ENCODE measurements at places on chromosomes 4 and X.
A peak's percentile ranks its signal among the peaks of the same experiment; 100 is the strongest.

GRCh38 chr4:74230902-74231499, 73.1 kb downstream of the MTHFD2L start:
- peak; percentile 24 for DNase-seq

- DNase-seq, result no peak
Observed at GRCh38 chr4:74930162-74930561, 2.8 kb upstream of the PARM1 start.

DNA sequence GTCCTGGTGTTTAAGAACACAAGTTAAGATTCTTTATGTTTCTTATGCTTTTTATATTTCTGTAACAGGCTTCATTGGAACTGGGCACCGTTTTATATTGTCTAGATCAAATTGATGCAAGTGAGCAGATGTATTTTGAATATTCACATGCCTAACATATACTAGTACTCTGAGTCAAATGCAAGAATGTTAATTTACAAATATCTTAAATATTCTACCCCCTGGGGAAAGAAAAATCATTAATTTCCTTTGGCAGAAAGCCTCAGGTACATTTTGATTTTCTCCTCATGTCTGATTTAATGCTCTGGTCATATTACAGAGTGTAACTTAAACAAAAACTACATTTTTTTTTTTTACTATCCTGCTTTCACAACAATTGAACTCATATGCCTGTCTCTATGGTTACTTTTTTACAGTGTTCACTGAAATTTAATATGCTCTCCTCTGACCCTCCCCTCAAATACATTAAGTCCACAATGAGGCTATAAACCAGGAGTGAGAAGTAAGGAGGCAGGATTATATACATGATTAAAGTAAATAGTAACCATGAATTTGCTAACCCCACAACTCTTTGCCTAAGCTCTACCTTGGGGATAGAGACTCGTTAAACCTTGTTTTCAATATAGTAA, 2.4 kb upstream of the NSUN7 start:
- DNase-seq, result no peak

DNA sequence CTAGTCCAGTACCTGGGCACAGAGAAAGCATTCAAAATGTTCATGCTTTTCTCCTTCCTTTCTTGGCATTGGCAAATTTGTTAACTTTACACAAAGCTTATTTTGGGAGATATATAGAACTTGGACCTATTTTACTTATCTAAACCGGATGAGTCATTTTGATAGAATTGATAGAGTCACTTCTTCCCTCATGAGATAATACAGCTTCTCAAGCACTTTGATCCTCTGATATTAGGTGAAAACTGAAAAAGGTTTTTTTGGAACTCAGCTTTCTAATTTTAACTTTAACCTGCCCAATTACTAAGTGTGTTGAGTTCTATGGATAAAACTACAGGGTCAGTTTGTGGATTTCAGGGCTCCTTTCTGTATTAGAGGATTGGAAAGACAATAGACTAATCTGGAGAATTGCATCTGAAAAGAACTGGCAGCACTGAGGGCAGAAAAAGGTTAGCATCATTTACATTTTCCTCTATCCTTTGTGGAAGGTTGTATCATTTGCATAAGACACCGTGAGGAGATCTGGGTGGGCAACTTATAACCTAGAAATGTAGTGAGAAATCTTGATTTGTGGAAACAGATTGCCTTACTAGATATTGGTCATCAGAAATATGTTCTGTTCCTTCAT, 2.4 kb downstream of the WDR44 start:
- no peak for DNase-seq

GRCh38 chr4:78689700-78690323, 86.3 kb upstream of the BMP2K start:
- no peak for DNase-seq

- no peak for DNase-seq
Observed at GRCh38 chr4:102565696-102566095, 64.5 kb downstream of the NFKB1 start.
